AG20443 (cell line): ENCODE measurements at places on chromosomes 12 and 14.

DNA sequence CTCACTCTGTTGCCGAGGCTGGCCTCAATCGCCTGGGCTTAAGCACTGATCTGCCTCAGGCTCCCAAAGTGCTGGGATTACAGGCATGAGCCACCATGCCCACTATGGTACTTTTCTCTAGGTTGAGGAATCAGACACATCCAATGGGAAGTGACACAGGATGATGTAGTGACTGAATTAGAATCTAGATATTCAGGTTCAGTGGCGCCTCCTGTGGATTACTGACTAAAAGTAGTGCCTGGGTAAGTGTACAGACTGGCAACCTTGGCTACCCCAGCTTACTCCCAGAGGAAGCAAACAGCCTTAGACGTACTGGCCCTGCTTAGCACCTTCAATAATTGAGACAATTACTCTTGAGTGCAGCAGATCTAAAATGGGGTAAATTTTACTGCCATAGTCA is 22.8 kb downstream of the GALNT8 start:
- no peak for DNase-seq

DNA sequence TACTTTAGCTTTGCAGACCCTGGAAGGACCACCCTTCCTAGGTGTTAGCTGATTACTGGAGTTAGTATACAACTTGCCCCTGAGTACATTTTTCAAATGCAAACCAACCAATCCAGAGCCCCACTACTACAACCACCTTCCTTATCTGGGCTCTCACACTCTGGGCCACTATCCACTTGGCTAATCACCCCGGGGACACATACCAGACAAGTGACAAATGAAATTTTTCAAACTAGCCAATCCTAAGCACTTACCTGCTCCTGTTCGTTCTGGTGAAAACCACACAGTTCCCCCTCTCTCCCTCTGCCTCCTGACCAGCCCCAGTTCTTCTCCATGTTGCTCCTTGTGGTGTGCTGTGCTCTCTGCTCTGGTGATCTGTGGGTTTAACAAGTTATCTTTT is 140.4 kb downstream of the CNTN1 start:
- DNase-seq = no peak

GRCh38 chr12:12823811-12824210 is 10.7 kb downstream of the DDX47 start:
- DNase-seq = no peak

GRCh38 chr14:23154964-23155587 is 28.4 kb downstream of the SLC7A8 start:
- peak; percentile 88 for DNase-seq

DNA sequence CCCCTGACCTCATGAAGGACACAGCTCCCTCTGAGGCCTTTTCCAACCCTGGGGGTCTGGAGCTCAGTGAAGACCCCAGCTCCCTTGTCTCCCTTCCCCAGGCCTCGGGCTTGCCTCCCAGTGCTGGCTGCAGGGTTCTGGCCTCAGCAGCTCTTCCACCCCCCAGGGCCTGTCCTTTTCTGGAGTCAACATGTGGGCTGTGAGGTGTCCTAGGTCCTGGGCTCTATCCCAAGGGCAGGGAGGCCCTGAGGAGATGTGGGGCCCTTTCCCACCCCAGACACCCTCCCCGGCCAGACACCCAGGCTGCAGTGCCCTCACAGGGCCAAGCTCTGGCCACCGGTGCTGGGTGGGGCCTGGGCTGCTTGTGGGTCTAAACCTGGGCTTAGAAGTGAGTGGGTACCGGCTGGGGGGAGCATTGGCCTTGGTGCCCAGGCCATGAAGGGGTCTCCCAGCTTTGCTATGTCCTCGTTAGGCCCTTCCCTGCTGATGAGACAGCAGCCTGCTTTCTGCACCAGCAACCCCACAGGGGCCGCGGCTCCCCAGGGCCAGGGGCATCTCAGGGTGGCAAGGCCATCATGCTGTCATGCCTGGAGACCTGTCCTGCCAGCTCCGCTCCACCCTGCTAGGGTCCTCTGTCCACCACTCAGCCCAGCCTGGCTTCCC is 2.7 kb upstream of the CRIP2 start:
- no peak for DNase-seq
